ENCODE measurements at places on chromosomes 3 and 15.

GRCh38 chr15:45395943-45396342, 17.6 kb upstream of the GATM start:
- no peak for DNase-seq

- no peak for DNase-seq
Measured at GRCh38 chr3:37858742-37859141, 2.9 kb upstream of the CTDSPL start.

- DNase-seq = no peak
Measured at GRCh38 chr3:167895178-167895577, 159.7 kb downstream of the SERPINI1 start.

DNA sequence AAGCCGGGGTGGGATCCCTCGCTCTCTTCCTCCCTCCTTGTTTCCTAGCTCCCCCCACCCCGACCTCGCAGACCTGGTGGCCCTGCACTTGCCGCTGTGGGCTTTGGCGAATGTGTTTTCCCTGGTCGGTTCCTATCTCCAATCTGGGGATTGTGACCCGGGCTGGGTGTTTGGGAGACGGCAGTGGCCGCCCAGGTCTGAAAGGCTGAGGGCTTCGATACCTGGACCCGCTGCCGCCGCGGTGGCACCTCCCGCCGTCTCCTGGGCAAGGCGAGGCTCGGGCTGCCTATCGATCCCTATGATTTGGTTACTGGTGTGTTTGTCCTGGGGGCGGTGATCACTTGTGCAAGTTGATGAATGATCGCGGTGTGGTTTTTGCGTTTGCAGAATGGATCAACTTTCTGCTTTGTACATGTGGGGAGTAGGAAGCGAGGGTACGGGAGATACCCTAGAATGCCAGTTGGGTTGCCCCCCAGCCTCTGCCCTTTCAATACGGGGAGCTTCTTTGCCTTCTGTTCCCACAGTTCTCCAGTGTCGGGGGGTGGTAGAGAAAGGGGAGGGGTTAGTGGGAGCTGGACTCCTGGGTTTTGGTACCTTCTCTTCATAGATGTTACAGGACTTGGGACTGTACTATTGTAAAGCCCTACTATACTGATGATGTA, 3.0 kb downstream of the BBX start:
- no peak for DNase-seq

GRCh38 chr15:61250613-61251012, 21.5 kb upstream of the RORA start:
- DNase-seq = no peak

DNA sequence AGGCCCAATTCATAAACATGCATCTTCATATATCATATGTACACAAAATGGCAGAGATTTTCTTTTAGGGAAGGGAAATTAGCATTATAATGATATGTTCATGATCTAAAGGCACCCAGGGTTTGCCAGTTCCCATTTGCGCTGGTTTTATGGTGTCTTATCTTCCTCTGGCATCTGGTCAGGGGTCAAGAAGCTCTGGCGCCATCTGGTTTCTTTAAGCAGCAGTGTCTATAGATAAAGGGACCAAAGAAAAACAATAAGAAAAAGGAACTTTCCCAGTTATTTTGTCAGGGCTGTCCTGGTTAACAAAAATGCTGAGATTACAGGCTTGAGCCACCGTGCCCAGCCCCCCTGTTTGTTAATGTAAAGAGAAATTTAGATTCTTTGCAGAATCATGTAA, 3.3 kb upstream of the DCP1A start:
- no peak for DNase-seq

DNA sequence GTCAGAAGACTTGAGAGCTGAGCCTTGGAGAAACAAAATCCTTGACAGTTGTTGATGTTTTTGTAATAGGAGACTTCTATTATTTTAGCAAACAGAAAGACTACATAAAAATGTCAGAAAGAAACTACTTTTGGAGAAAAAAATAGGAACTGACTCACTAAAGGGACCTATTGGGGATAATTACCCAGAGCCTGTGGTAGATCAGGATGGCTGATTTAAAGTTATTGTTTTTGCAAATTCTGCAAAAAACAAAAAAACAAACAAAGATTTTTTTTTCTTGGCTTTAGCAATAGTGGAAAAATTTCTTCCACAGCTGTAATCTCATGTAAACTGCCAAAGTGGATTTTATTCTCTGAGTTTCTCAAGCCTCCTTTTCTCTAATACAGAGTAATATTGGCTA, 101.5 kb upstream of the SATB1 start:
- no peak for DNase-seq

DNA sequence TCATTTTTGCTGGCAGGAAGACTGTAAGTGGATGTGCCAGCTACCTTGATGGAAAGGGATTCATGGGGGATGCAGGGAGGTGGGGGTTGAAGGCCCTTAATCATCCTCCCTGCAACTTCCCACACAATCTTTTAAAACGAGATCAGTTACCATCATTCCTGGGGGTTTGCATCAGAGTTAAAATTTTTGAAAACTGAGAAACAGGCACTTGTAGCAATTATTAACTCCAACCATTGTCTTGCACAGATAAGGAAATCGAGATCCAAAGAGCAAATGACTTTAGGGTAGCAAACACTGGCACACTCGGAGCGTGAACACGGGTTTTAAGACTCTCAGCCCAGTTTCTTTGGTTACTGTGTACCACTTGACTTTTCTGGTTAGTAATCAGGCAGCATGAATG, 41.9 kb downstream of the GPD1L start:
- no peak for DNase-seq

DNA sequence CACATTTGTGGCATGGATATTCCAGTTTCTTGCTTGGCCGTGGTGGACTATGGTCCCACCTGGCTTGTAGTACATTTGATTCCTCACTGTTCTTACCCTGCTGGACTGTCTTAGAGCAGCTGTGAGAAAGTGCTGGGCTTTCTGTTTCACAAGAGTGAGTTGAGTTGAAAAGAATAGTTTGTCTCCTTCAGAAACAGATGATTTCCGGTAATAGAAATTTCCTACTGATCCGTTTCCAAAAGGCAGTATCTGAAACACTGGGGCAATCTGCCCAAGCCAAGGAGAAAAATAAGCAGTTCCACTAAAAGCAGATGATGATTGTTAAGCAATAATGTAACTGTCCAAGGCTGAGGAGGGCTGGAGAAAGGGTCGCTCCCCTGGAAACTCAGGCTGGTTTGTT, 96.0 kb downstream of the SUCLG2 start:
- DNase-seq = no peak

- DNase-seq = no peak
Measured at GRCh38 chr15:90248789-90249202, 560 bp upstream of the TTLL13 start.

- no peak for DNase-seq
Measured at GRCh38 chr3:57971975-57972374, 36.2 kb upstream of the FLNB start.

DNA sequence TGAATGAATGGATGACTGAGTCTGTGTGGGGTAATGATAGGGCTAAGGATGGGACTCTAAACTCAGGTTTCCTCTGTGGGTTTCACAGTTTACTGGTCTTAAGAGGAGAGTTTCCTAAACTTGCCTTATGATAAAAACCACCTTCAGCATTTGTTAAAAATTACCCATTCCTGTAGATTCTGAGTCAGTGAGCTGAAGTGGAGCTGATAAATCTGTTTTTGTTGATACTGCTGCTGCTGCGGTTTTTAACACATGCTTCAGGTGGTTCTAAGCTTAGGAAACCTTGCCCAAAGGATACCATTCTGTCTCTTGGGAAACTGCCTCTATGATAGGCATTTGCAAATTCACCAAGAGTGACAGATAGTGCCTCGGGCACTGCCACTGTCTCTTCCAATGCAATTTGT, 52.6 kb downstream of the MECOM start:
- no peak for DNase-seq

- no peak for DNase-seq
Measured at GRCh38 chr3:108177536-108177935, 44.7 kb downstream of the IFT57 start.

DNA sequence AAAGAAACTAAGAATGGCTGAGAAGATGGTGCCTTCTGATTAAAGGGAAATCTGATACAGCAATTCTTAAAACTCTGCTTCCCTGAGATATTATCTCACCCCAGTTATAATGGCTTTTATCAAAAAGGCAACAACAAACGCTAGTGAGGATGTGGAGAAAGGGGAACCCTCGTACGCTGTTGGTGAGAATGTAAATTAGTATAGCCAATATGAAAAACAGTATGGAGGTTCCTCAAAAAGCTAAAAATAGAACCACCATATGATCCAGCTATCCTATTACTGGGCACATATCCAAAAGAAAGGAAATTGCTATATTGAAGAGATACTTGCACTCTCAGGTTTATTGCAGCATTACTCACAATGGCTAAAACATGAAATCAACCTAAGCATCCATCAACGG, 65.1 kb downstream of the GOLIM4 start:
- peak; percentile 63 for DNase-seq

DNA sequence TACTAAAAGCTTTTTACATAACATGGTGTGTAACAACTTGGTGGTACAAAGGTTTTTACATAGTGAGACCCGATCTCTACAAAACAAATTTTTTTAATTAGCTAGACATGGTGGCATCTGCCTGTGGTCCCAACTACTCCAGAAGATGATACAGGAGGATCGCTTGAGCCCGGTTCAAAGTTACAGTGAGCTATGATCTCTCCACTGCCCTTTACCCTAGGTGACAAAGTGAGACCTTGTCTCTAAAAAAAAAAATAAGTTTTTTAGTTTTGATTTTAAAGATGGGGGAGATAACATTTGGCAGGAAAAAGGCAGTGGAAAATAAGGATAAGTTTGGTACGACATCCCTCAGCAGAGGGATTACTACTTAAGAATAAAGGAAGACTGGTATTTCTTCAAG, 5.9 kb downstream of the FAM162A start:
- no peak for DNase-seq
